Ovary (tissue), 10 donors: ENCODE measurements at places on chromosomes 16 and 17.

DNA sequence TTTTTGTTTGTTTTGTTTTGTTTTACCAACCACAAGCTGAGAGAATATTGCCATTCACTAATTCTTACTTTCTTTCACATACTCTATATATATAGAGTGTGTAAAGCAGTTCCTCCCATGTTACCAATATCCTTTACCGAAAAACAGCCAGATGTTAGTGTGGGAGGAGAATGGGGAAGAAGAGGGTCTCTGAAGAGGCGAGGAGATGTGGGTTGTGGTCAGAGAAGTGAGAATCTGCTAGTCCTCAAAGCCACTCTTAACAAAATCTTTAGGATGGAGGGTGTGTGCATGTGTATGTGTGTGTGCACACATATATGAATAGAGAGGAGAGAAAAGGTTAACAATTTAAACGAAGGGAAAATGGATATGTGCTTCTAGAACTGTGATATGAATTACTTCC is 80.6 kb downstream of the TUBD1 start:
- DNase-seq: no peak

- DNase-seq: no peak
These were observed 3.7 kb downstream of the TMEM98 start for GRCh38 chr17:32931686-32932085.

DNA sequence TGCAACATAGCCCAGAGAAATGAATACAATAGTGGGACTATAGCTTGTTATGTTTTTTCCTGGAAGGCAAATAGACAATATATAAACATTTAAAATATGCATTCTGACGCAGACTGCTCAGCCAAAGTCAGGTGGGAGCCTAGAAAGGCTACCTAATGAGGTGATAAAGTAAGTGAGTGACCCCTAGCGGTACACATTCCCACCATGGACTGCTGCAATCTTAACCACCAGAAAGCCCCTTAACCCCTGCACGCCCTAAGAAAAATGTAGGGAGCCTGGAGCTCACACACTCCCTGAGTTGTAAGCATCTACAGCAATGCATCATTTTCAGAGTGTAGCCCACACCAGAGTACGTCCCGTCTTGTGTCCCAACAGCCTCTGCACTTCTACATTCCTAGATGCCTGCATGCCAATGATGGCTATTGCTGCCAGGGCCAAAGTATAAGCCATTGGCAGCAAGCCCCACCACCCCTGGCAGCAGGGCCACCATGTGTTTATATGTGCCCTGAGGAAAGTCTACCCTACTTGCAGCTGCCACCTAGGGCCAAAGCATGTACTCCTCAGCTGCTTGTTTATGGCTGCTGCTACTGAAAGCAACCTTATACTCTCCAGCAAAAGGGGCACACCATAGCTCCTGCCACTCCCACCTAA is 127.6 kb downstream of the KIF2B start:
- DNase-seq: no peak

GRCh38 chr16:68244481-68244902 is 681 bp upstream of the PLA2G15 start:
- no peak for DNase-seq

GRCh38 chr17:61235001-61235826 is 164.4 kb upstream of the TBX2 start:
- DNase-seq: no peak

DNA sequence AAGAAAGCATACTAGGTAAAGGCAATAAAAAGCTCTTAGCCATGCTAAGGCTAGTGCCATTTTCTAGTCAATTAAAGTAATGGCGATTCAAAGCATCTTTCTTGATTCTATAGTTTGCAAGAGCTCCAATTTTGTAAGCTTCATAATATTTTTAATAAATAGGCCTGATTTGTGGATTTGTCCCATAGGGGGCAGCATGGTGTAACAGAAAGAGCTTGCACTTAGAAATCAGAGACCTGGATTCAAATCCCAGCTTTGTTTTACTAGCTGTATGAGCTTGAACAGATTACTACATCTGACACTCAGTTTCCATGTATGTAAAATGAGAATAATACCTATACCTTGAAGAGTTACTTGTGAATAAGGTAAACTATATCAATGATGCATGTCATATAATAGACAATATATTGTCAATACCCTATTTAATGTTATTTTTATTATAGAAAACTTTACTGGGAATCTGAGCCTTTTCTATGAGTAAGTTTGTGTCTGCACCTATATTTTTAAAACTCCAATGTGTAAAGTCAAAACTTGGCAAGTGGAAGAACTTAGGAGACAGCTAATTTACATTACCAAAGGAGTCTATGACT is 93.6 kb upstream of the NOG start:
- no peak for DNase-seq
